Activated B cell treated with CpG ODN at 0.5 μM for 24 hours (primary cell): ENCODE measurements at places on chromosomes 7 and 10. TPM values are rescaled to one million over a fixed set of nuclear protein-coding genes. Genes with fewer than 3 reads are reported as not detected.
A peak's percentile ranks its signal among the peaks of the same experiment; 100 is the strongest.

DNA sequence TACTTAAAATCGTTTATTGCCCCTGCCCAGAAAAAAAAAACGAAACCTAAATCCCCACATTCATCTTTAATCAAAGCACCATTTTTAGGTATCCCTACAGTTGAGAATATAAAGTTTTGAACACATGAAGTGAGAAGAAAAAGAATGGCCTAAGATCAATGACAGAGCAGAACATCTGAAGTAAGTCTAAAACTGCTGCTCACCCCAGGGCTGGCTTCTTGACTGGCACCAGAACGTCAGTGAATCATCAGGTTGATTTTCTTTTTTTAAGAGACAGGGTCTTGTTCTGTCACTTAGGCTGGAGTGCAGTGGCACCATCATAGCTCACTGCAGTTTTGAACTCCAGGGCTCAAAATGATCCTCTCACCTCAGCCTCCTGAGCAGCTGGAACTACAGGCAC is 24.9 kb downstream of the SHTN1 start:
- H3K27ac ChIP-seq, result no peak overlapping the region
- no peak overlapping the region for H3K4me3 ChIP-seq
- no peaks in the 10 kb centered on the region for H3K4me1 ChIP-seq

DNA sequence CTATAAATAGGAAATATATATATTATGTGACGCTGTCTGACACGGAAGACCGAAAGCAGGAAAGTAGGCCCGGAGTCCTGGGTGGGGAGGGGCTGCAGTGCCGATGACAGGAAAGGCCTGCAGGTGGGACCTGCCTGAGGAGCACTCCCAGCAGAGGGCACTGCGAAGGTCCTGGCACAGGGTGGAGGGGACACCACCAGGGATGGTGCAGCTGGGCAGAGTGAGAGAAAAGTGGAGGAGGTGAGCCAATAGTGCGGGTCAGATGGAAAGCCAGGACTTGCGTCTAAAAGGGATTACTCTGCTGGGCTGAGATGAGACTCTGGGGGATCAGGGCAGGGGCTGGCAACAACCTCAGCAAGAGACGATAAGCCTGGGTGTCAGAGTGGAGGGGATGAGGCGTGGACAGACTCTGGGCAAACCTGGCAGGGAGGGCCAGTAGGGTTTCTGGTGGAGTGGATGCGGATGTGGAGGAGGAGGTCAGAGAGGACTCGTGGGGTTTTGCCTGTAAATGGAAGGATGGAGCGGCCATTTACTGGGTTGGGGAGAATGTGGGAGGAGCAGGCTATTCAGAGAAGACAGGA is 118.2 kb upstream of the ZNF746 start:
- no peaks in the 10 kb centered on the region for H3K27me3 ChIP-seq
- DNase-seq, result no peak
- H3K27ac ChIP-seq, result no peak overlapping the region
- peaks cover 12% of the 10 kb centered on the region for H3K4me1 ChIP-seq

DNA sequence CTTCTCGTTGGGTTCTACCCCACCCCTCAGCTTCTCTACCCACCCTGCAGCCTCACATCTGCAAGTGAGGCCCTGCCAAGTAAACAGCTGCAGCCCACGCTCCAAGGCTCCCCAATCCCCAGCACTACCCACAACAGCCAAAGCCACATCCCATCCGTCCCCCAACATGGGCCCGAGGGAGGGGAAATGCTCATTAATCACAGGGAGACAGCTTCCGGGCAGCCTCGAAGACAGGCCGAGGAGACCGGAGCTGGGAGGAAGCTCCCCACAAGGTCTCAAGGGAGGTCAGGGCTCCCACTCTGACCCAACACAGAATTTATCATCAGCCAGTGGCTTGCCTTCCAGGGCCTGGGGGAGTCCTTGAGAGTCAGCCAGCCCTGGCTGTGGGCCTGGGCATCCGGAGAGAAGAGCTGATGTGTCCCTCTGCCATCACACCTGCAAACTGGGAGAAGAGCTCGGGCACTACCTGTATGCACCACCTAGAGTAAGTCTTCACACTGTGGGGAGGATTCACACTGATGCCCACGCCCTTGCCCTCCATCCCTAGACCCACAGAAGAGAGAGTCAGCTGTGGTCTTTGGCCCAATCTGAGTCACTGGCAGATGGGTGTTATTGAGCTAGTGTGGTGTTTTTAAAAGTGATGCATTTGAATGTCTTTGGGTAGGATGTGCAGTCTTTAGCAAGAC is 115.5 kb upstream of the ZMIZ1 start:
- no peak overlapping the region for H3K27ac ChIP-seq
- DNase-seq, result no peak
- H3K36me3 ChIP-seq, result no peaks in the 10 kb centered on the region
- H3K27me3 ChIP-seq, result peaks cover 19% of the 10 kb centered on the region

DNA sequence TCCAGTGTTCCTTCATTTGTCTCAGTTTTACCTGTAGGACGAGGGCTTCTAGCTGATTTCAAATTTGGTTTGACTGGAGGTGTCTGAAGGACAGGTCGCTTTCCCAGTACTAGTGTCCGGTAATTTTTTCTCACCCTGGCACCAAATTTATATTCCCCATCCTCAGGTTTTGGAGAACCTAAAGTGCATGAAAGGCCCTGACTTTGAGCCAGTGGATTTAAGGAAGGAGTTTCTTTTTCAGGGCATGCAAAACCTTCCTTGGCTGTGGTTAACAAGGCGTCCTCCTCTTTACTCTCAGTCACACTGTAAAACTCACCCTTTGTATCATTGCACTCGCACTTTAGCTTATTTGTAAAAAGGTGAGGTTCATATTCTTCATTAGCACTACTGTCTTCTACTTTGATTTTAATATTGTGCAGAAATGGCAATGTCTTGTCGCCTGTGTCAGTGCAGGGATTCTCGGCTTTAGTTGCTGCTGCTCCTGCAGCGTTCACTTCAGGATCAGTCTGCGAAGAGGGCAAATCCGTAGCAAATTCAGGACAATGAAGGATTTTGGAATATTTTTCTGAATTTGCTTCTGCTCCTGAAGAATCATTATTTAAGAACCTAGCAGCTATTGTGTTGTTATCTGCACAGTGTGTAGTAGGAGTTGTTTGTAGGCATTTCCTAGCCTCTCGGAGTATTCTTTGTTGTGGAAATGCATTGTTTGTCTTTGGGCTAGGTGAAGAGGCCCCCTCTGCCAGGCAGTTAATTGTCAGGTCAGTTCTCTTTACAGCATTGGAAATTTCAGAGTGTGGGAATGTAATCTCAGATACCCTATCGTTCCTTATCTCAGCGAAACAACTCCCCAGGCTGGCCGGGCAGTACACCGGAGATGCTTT is 9.9 kb downstream of the SKIDA1 start:
- no peak overlapping the region for H3K27ac ChIP-seq
- H3K27me3 ChIP-seq, result peaks cover 73% of the 10 kb centered on the region
- no peak for DNase-seq
- no peaks in the 10 kb centered on the region for H3K36me3 ChIP-seq
- H3K4me1 ChIP-seq, result peaks cover 37% of the 10 kb centered on the region

- H3K27ac ChIP-seq, result peak overlapping the region; percentile 96
- peaks cover 90% of the 10 kb centered on the region for H3K4me1 ChIP-seq
- DNase-seq, result no peak
- H3K36me3 ChIP-seq, result peaks cover 46% of the 10 kb centered on the region
- H3K27me3 ChIP-seq, result no peaks in the 10 kb centered on the region
- peak overlapping the region; percentile 73 for H3K4me3 ChIP-seq
Measured at GRCh38 chr10:62079885-62080559, 178.5 kb downstream of the ARID5B start.

- DNase-seq, result no peak
- no peaks in the 10 kb centered on the region for H3K36me3 ChIP-seq
- H3K4me3 ChIP-seq, result no peak overlapping the region
- no peaks in the 10 kb centered on the region for H3K27me3 ChIP-seq
- no peak overlapping the region for H3K27ac ChIP-seq
Measured at GRCh38 chr7:46440186-46440585, 519.1 kb upstream of the IGFBP3 start.

The HOXA3 gene
- not detected in 2 replicates for total RNA-seq

The PMS2 gene
- total RNA-seq, result 16.0 and 25.7 TPM in 2 replicates
